ENCODE measurements at places on chromosomes 7 and 10.

DNA sequence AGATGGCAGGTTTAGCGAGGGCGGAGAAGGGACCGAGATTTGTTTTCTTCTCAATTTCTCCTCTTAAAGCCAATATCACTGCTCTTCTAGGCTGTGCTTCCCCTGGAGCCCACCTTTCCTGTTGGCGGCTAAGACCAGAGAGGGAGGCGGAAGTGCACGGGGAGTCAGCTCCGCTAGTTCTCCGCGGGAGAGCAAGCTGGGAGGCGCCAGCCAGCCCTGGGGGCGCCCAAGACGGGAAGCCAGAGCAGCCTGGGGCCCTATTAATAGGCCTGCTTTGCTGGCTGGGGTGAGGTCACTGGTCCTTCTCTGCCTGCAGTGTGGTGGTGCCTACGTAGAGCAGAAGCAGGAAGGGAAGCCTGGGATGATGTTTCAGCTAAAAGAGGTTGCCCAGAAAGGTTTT is 61.6 kb downstream of the LSM5 start:
- DNase-seq: no peak

GRCh38 chr10:74738985-74739567 is 87.3 kb upstream of the KAT6B start:
- DNase-seq: peak; percentile 45

DNA sequence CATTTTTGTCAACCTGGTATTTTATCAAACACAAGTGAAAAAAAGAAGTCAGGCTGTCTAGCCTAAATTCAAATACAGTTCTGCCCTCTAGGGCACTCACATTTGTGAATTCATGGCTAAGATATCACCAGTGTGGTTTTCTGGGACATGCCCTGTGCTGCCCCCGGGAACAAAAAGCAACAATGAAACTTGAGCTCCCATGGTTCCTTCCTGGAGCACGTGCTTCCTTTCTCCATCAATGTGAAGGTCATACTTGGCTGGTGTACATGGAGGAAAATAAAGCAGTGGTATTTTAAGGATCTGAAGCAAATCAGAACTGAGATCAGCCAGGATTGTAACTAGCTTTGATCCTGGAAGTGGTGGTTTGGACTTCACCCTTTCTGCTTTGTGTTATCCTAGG is 128.9 kb upstream of the FRMD4A start:
- DNase-seq: no peak

DNA sequence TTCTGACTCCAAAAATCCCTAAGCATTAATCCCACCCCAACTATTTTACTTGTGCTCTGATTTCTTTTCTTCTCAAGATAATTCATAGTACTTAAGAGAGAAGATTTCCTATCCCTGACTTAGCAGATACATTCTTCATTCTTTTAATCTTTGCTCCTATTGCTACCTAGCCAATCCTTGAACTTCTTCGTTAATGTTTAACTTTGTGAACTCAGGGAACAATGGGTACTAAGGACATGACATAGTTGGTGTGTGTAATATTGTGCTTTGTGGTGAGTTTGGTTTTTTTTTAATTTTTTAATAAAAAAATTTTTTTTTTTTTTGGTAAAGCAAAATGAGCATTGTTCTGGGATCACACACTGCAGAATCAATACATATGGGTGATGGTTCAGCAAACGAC is 166.2 kb downstream of the CHCHD3 start:
- DNase-seq: no peak

- DNase-seq: peak; percentile 37
These were observed 453 bp downstream of the URGCP start for GRCh38 chr7:43905956-43906330.

GRCh38 chr7:115572111-115572510 is 458.5 kb downstream of the TFEC start:
- DNase-seq: no peak

DNA sequence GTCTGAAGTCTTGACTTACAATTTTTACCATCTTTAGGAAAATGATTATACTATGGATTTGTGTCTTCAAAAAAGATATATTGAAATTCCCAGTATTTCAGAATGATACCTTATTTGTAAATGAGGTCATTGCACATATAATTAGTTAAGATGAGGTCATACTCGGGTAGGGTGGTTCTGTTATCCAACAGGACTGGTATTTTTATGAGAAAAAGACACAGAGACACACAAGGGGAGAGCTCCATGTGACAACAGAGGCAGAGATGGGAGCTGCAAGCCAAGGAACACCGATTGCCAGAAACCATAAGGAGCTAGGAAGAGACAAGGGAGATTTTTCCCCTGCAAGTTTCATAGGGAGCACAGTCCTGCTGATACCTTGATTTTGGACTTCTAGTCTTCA is 356.9 kb downstream of the ARL4A start:
- no peak for DNase-seq

DNA sequence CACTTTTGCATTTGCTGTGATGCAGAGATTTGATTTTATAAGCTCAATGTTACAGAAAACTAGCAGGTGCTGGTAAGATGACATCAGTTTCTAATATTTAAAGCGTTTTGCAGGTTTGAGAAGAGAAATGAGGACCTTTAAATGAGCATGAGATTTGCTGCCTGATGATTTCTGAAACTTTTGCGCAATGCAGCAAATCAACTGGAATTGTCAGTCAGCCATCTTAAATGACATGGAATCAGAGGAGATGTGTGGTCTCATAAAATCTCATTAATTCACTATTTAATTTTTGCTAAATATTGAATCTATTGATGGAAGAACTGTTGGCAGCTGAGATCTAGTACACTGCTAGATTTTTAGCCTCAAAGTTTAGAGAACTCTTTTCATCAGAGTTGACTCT is 3.9 kb downstream of the RBM17 start:
- DNase-seq: no peak

GRCh38 chr10:89278034-89278535 is 23.8 kb upstream of the IFIT2 start:
- DNase-seq: peak; percentile 98

GRCh38 chr10:123726836-123727235 is 60.7 kb downstream of the GPR26 start:
- DNase-seq: no peak

- no peak for DNase-seq
These were observed 1.7 kb downstream of the GRM8 start for GRCh38 chr7:127251036-127251464.

- no peak for DNase-seq
These were observed 4.3 kb upstream of the JAKMIP3 start for GRCh38 chr10:132061465-132061864.

DNA sequence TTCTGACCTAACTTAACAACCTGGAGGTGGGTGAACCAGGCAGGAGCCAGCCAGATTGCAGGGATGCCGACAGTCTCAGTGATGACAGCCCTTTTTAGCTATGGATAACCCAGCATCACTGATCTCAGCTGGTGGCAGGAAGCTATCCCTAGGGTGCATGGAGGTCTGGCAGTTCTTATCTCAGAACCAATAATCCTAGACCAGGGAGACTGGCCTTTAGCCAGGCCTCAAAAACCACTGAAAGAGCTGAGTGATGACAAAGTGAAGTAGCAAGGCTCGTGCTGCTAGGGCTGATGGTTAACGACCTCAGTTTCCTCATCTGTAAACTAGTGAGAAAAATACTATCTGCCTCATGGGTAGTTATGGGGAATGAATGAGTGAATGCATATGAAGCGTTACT is 112.5 kb downstream of the RALA start:
- peak; percentile 17 for DNase-seq
